HEK293T (cell line): ENCODE measurements at places on chromosomes 2 and 18.

- no peak for DNase-seq
These were observed 17.9 kb upstream of the SFXN5 start for GRCh38 chr2:73089270-73090030.

GRCh38 chr2:126312579-126312978, 343.4 kb upstream of the GYPC start:
- DNase-seq = no peak

DNA sequence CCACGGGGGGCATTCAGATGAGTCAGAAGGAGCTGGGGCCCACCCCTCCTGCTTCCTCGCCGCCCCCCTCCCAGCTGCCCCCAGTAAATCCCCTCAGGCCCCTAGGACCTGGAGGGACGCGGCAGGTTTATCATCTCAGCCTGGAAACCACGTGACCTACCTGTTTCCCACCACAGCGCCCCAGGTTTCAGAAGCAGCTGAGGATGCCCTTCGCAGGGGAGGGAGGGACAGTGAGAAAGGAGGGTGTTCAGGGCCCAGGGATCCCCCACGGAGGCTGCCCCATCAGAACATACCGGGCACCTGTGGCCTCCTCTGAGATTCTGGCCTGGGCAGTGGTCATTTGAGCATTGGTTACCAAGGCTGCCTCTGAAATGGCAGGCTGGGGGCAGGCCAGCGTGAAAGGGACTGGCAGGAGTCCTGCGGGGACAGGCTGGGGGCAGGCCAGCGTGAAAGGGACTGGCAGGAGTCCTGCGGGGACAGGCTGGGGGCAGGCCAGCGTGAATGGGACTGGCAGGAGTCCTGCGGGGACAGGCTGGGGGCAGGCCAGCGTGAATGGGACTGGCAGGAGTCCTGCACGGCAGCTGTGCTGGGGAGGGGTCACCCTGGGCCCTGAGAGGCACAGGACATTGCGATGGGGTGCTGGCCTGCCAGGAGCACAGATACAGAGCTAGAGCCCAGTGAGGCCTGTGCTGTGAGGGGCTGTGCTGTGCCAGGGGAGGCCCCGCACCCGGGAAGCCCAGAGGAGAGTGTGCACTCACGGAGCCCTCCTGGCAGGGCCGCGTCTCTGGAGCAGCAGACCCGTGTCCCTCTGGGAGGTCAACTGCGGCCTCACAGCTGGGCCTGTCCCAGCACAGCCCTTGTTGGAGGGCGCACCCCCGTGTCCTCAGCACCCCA, 1.6 kb downstream of the NEU4 start:
- no peak for DNase-seq

DNA sequence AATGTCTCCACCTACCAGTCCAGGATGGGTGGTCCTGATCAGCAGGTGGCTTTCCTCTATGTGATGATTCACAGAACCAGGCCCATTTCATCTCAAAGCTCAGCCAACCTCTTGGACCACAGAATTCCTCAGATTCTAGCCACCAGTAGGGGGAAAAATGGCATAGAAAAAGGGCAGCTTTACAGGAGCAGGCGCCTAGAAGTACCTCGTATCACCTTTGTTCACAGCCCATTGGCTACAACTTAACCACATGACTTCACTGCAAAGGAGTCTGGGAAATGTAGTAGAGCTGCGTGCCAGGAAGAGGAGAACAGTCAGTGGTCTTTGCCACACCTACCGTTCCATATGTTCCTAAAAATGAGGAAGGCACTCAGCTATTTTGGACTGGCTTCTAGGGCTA, 62.8 kb upstream of the DTNA start:
- peak; percentile 75 for DNase-seq

- DNase-seq = no peak
These were observed 70.7 kb downstream of the NABP1 start for GRCh38 chr2:191748528-191749180.

- DNase-seq = no peak
These were observed 84.1 kb downstream of the CAPN13 start for GRCh38 chr2:30722936-30723725.

GRCh38 chr18:74453016-74453566, 4.0 kb downstream of the DIPK1C start:
- DNase-seq = no peak

- DNase-seq = no peak
These were observed 199.3 kb upstream of the GALNT5 start for GRCh38 chr2:157058161-157058560.

DNA sequence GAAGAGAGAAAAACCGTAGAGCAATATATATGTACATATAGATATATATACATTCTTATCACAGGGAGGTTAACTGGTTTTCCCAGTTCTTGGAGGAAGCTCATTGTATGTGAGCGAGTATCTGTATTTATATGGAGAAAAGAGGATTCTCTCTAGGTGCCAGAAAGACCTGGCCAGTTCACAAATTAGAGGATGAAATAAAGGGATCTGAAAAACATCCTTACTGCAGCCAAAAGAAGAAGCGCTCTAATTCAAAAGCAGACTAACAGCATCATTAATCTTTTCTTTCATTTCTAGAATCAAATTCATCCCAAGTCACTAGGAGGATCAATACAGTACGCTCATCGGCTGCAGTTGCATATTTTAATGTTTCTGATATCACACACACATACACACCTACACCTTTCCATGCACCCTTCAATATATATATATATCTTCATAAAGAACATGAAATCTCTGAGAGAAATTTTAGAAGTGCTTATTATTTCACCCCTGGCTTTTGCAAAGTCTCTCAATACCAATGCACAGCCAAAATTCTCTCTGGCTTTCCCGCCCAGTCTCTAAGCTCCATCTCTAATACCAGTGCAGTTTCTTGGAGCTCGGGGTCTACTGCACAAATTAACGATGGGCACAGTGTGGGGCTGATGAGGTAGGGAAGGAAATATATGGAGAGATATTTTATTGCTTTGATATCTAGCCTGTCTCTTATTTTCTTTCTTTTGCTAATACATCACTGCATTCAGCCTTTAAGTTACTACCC, 731 bp downstream of the NRXN1 start:
- DNase-seq = no peak

DNA sequence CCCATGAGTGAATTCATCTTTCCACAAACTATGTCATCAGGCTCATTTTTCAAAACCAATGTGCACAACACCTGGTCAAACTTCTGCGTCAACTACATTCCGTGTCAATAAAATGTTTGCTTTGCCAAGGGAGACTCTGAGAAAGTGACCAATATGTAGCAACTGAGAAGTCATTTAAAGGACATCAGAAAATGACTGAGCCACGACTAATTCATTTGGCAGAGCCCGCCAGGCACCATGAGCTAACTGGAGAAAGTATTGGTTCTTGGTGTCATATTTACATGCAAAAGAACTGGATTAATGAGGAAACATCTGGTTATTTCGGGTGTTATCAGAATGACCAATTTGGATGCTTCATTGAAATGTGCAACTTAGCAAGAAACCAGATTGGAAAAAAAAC, 7.2 kb downstream of the RND3 start:
- DNase-seq = no peak

DNA sequence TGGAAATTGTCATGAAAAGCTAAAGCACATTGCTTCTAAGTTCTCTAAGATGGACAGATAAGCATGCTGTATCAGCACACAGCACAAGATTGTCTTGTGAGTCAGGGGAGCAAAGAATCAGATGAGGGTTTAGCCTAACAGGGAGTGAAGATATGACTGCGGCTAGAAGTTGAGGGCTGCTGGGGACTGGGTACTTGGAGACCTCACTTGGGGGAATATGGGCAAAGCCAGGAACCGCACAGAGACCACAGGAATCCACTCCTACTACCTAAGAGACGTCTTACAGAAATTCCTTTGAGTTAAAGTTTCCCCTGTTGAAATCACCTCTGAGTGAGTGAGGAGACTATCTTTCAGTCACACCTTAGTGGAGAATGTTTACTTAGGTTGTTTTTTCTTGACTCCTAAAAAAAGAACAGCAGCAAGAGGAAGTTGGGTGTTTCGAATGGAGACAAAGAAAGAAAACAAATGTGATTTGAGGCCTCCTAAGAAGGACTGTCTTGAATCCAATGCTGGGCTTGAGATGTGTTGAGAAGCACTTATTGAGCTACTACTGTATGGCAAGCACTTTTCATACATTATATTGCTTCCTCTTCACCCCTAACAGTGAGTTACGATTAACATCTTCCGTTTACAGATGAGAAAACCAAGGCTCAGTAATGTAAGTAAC, 100.7 kb downstream of the ANKRD44 start:
- DNase-seq = no peak

GRCh38 chr18:22493255-22493654, 75.5 kb upstream of the CTAGE1 start:
- DNase-seq = no peak

- no peak for DNase-seq
These were observed 49.8 kb downstream of the PMS1 start for GRCh38 chr2:189834059-189834458.

DNA sequence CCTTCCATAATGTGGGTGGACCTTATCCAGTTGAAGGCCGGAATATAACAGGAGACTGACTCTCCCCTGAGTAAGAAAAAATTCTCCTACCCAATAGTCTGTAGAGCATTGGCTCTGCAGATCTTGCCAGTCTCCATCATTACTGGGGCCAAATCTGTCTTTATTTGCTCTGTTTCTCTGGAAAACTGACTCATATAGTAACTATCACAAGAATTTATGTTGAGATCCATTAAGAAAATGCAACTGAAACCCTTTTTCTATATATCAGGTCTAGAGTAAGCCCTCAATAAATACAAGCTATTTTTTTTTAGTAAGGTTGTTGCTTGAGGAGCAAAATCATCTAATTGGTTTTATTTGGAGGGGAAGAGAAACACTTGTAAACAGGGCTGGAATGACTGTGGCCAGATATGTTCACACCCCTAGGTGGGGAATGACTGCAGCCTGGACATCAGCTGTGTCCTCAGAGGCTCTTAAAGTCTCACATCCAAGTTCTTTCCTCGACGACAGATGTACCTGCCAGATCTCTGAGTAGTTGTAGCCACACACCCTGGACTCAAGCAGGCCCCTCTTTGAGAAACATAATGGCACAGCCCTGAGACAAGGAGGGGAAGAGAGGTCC, 339.7 kb downstream of the TNS1 start:
- no peak for DNase-seq

DNA sequence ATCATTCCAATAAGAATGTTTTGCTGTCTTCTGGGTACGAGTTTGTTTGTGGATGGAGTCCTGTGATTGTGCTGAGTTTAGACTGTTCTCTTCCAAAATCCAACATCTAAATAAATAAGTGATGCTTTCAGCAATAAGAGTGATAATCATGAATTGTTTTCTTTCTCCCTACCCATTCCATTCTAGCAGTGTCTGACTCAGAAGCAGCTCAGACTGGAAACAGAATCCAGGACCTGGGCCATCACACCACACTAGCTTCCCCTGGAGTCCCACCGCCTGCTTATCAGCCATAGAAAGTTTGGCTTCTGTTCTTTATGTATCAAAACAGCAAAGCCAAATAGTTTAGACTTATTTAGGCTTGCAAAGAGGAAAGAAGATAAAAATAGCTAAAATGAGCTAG, 76.4 kb upstream of the CNGA3 start:
- DNase-seq = no peak

DNA sequence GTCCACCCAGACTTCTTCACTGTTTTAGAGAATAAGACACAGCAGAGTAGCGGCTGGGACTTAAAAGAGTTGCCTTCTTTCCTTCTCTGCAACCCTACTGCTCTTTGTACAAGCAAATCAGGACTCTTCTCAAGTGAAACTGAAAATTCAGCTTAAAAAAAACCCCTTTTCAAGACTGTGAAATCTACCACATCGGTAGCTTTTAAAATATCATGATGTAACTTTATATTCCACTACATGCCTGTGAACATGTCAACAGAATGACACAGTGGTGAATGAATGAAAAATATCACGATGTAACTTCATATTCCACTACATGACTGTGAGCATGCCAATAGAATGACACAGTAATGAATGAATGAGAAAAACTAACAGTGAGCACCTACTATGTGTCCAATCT, 53.4 kb downstream of the TCF4 start:
- DNase-seq = no peak

DNA sequence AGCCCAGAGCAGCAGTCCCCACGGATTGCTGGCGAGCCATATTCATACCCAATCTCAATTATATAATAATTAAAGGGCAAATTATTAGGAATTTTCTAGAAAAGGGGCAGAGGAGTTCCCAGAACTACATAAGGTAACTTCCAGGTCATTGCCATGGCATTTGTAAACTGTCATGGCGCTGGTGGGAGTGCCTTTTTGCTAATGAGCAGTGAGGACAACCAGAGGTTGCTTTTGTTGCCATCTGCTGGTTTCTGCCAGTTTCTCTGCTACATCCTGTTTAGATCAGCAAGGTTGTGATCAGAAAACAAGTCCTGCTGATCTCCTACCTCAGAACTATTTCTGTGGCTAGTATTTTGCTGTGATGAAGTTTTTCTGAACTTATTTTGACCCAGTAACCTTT, 159.8 kb upstream of the PIEZO2 start:
- no peak for DNase-seq

DNA sequence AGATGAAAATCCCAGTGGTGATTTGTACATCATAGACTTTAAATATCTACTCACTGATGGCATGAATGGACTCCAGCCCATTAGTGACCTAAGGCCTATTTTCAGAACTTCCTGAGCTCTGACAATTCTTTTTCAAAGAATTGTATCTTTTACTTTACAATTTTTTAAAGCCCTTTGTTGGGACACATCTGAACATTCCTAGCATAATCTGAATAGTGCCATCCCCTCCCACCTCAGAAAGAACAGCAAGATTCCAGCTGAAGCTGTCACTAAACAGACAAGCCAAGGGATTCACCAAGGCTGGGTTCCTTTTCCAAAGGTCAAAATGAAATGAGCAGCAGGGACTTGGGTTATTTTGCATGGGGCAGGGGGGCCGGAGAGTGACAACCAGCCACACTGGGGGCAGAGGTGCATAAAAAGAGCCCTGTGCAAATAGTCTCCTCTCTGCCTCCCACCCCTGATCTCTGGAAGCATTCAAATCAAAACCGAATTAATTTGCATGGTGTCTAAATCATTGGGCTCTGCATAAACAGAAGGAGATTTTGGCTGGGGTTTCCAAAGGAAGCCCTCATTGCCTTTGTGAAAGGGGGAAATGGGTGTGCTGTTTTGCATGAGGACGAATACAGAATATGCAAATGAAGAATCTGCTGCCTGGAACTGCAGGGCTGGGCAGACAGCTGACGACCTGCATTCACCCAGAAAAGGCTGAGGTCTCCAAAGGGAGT, 17.2 kb downstream of the EPHA4 start:
- no peak for DNase-seq

- DNase-seq = no peak
These were observed 55.3 kb upstream of the NABP1 start for GRCh38 chr2:191622374-191623320.
